ENCODE measurements at places on chromosomes 7 and 10. TPM values are rescaled to one million over a fixed set of nuclear protein-coding genes. Genes with fewer than 3 reads are reported as not detected.

GRCh38 chr10:119342335-119342734, 135.0 kb downstream of the GRK5 start:
- DNase-seq, result no peak
- peaks cover 36% of the 10 kb centered on the region for H3K4me1 ChIP-seq
- no peak overlapping the region for H3K27ac ChIP-seq
- H3K36me3 ChIP-seq, result peaks cover 15% of the 10 kb centered on the region
- H3K4me3 ChIP-seq, result no peak overlapping the region

DNA sequence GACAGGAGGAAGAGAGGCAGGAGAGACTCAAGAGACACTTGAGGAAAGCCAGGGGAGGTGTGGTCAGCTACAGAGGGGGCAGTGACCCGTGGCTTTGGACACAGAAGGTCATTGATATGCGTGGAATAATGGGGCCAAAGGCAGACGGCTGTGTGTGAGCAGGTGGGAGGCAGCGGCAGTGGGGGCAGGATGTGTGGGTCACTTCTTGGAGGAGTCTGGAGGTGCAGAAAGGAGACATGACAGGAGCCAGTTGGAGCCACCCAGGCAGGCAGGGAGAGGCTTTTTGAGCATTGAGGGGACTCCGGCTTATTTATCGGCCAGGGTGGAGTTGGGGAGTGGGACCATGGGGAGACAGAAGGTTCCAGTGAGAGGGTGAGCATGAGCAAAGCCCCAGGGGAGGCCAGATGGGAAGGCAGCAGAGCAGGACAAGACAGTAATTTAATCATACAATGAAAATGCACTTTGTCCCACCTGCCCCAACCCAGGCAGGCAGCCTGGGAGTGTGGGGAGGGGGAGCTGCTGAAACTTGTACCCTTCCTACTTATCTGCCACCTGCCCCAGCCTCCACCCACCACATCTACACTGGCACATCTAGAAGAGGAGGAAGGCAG, 5.0 kb downstream of the LDB3 start:
- H3K27ac ChIP-seq, result no peak overlapping the region
- peaks cover 6% of the 10 kb centered on the region for H3K27me3 ChIP-seq
- no peaks in the 10 kb centered on the region for H3K36me3 ChIP-seq

- DNase-seq, result no peak
- no peaks in the 10 kb centered on the region for H3K27me3 ChIP-seq
- H3K27ac ChIP-seq, result no peak overlapping the region
- no peaks in the 10 kb centered on the region for H3K36me3 ChIP-seq
- no peaks in the 10 kb centered on the region for H3K4me1 ChIP-seq
Observed at GRCh38 chr10:130466271-130466997, 330.2 kb downstream of the GLRX3 start.

TFR2 gene
- 15.0 TPM for total RNA-seq

CCDC172 gene
- not detected for total RNA-seq

Data from activated T-helper 1 cell treated with anti-CD3 and anti-CD28 coated beads, Interleukin-12 subunit alpha, Interleukin-12 subunit beta, Interleukin-2, Interleukin-4 antibody, amounts not matched to agents 30 ng/mL and 10 ng/mL and 1 ng/mL, durations not matched to agents 14 hours and 24 hours and 36 hours (primary cell).